ENCODE measurements at places on chromosomes 6 and 20.

DNA sequence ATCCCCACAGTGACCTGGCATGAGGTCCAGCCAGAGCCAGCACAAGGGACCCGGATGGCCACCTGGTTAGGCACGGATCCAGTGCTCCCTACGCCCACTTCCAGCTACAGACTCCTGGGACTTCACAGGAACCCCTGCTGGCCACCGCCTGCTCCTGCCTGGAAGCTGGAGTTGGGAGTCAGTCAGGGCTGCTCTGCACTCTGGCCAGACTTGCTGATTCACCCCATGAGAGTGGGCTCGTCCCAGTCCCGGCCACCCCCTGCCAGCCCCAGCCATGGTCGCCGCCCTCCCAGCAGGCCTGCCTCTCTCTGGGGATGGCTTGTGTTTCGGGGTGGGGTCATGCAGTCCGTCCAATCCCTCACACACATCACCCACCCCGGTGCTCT, 125.8 kb downstream of the DLL1 start:
- no peak for DNase-seq

GRCh38 chr20:46251211-46251673, 57.1 kb downstream of the CDH22 start:
- no peak for DNase-seq

GRCh38 chr6:157867981-157868380, 44.9 kb downstream of the SNX9 start:
- DNase-seq, result no peak

GRCh38 chr6:135228486-135228885, 47.4 kb downstream of the MYB start:
- DNase-seq, result no peak

DNA sequence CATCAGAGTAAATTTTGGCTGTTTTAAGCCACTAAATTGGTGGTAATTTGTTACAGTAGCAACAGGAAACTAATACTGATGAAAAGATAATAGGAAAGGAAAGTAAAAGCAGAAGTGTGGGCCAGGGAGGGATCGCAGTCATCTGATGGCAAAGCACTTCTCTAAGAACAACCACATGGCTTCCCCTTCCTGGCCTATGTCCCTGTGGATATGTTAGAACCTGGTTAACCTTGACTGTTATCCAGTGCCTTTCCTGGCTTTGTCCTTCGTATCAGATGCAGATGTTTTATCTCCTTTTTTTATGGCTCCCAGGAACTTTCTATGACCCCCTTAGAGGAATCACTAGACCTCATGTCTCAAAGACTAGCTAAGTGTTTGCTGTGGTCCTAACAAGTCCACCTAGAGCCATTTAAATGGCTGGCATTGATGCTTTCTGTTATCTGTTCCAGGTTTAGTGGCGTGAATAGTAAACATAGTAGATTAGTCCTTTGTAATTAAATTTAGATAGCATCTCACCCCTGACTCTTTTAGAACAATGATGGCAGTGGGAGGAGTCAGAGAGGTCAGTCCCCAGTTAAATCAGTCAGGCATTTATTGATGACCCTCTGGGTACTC, 79.2 kb upstream of the PHACTR2 start:
- no peak for DNase-seq

DNA sequence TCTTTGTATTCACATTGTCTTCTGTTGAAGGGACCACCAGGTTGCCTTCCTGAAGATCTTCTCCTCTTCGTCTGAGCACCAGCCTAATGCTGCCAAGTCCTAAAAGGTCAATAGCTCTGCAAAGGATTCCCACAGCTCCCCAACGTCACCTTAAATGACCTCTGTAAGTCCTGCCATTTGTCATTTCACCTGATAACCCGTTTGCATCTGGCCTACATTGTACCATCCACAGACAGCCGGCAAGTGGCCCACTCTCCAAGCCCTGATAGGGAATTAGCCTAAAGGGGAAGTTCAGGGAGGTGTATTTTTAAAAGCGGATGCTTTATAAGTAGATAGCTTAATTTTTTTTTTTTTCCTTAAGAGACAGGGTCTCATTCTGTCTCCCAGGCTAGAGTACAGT, 127.8 kb downstream of the ZMYND8 start:
- DNase-seq, result no peak

GRCh38 chr20:38590676-38591473, 9.9 kb downstream of the ADIG start:
- DNase-seq, result no peak
